ENCODE measurements at places on chromosomes 6 and 20.

DNA sequence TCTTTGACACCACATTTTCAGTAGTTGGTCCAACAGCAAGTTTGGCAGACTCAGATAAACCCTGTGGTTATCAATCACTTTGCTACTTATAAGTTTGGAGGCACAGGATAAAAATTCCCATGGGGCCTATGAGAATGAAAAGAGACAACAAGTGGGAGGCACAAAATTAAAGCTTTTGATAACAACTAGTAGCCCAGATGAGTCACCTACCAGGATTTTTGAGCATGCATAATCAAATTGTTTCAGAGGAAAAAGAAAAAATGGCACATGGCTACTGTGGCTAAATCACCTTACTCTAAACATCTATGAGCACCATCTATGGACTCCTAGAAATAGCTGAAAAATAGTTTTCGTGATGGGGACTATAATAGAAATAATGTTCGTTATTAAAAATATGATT lies 40.8 kb upstream of the BMP5 start:
- no peak for DNase-seq

DNA sequence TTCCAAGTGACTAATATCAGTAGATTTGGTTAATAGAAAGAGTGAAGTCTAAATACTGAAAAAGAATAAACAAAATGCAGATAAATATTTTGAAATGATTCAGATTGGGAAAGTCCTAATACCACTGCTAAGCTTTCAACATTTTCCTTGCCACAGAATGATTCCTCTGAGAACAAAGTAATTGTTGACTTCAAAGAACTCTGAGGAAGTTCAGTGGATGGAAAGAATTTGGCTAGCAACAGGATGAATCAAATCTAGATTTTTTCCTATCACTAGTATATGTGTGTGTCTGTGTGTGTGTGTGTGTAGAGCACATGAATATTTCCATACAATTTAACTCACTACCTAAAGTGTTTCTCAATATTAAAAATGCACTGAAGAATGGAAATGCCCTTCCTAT lies 107.9 kb upstream of the PREP start:
- peak; percentile 74 for DNase-seq

DNA sequence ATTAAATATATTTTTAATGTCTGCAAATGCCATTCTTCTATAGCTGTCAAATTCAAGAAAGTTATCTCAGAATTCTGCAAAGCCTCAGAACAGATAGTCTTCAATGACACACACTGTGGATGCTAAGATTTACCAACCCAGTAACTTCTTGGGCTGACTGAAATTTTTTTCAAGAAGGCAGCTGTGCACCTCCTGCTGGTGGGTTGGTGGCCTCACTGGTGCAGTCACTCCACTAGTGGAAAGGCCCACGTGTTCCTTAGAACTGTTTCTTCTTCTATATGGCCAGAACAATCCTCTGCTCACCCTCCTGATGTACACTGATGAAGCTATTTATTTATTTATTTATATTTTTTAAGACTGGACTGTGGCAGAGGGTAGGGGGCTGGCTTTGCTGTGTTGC lies 28.1 kb upstream of the MTCL3 start:
- DNase-seq = no peak

- no peak for DNase-seq
These were observed 15.1 kb upstream of the MCM3 start for GRCh38 chr6:52299653-52300052.

- DNase-seq = no peak
These were observed 742.0 kb downstream of the KIF16B start for GRCh38 chr20:15831201-15831600.

DNA sequence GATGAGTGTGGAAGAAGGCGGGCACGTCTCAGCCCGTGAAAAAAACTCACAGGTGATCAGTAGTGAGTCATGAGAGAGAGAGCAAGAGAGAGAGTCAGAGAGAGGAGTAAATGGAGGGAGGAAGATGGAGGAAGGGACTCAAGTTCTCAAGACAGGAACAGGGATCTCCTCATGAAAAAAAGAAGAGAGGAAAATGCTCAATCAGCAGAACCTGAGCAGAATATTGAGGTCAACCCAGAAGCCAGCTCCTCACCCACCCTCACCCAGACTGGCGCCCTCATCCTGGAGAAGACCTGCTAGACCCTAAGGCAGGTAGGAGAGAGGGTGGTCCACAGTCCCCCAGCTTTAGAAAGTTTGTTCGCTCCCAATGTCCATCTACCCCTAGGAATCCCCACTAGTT lies 4.8 kb downstream of the UBD start:
- DNase-seq = no peak

- no peak for DNase-seq
These were observed 36.8 kb downstream of the PLN start for GRCh38 chr6:118584911-118585310.

GRCh38 chr20:57094252-57094891 lies 172.1 kb downstream of the BMP7 start:
- DNase-seq = no peak

DNA sequence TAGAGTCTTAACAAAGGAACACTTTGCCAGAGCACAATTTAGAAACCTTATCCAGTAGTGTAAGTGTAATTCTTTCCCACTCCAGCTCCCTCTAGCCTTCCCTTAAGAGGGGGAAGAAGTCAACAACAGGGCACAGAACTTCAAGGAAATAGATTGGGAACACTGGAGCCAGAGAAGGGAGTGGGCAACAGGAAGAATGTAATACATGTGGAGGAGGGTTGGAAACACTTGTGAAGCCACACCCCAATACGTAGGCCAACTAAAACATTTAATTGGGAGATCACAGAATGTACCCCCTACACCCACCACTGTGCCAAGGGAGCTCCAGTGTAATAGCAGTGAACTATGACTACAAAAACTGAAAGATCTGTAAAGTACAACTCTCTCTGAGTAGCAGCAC lies 735.7 kb upstream of the HS3ST5 start:
- no peak for DNase-seq

GRCh38 chr6:11174242-11174611 lies 58.2 kb downstream of the NEDD9 start:
- DNase-seq = no peak

DNA sequence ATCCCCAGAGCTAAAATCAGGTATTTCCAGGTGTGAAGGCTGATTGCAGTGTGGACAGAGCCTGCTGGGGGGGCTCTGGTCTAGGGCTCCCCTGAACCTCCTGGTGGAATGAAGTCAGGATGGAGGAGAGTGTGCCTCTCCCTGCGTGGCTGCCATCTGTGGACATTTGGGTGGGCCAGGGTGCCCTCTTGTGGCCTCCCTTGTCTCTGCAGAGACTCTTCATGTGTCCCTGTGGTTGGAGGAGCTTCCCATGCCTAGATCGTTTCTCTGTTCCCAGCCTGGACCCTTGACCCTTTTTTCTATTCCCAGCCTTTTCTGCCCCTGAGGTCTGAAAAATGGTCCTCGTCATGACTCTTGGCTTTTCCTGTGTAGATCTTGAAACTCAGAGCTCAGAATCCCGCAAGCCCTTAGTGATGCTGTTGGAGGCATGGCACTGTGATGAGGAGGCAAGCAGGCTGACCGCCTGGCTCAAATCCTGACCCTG lies 9.9 kb upstream of the PSMF1 start:
- DNase-seq = peak; percentile 20

DNA sequence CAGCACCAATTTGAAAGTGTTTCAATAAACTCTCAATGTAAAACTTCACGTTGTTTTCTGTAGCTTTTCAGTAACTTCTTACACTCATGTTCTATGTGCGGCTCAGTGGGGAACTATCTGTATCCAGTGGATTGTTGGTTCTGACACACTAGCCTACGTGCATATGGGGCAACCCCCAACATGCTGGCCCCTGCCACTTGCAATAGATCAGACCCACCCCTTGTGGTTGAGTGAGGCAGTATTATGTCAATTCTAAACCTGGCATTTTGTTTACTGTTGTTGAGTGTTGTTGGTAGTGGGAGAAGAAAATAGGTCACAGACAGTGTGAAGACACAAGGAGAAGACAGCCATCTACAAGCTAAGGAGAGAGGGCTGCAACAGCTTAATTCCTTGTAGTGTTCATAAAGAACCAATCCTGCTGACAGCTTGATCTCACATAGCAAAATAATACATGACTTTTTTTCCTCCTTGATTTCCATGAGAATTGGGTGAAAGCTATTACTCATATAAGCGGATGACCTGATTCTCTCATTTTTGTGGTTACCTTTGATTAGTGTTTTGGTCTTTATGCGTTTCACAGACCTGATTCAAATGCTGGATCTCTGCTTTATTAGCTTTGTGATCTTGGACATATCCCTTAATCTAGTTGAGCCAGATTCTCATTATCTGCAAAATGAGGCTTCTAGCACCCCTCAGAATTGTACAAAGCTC lies 320.4 kb downstream of the LAMA2 start:
- DNase-seq = no peak

DNA sequence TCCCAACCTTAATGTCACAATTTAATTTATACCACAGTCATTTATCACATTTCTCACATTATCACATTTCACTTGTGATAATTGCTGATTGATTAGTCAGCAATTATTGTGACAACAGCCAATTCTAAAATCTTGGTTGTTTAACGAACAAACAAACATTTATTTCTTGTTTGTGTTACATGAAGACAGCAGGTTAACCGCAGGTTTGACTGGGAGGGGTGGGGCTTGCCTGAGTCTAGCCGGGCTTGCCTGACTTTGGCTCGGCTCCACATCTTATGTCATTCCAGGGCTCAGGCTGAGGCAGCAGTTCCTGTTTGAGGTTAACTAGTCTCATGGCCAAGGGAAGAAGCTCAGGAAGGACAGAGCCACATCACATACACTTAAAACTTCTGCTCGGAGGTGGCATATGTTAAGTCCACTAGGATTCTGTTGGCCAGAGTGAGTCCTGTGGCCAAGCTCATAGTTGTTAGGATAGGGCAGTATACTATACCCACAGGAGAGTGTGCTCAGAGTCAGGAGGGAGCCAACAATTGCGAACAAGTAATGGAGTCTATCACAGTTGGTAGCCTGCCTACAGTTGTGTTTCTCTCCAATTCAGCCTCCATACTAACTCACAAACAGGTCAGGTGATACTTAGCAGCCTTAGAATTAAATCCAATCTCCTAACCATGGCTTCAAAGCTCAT lies 90.0 kb upstream of the IFNGR1 start:
- DNase-seq = peak; percentile 77

- DNase-seq = no peak
These were observed 284.3 kb upstream of the IRAK1BP1 start for GRCh38 chr6:78583079-78583478.

DNA sequence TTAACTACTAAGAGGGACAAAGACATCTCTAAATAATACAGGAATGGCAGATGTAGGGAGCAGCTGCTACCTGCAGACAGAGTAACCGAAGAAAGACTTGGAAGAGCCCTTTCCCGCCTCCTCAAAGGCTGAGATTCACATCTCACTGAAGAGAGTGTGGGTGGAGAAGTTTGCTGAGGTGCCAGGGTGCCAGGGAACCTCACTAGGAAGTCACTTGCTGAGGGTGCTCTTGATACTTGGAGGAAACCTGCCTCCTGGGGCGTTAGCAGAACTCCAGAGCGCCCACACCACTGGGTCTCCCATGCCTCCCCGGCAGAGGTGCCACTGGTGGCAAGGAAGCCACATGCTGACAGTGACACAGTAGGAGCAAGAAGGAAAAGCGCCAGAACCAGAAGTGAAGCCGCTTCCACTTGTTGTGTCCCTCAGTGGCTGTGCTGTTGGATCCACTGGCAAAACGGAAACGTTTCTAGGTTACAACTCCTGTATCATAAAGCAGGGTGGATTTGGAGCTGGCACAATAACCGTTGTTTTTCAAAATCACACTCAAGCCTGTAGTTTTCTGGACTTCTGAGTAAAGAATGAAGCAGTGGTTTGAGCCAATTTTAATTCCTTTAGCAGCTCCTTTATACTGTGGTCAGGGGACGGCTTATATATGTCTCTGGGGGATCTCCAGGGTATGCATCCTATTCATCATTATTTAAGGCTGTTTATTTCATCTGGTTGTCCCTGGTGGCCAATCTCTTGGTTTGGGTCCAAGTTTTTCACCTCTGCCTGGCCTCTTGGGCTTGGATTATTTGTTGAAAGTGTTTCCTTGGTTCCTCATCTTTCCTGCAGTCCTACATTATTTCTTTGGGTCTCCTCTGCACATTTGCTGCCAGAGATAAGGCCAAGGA lies 64.5 kb downstream of the CDC5L start:
- peak; percentile 63 for DNase-seq

DNA sequence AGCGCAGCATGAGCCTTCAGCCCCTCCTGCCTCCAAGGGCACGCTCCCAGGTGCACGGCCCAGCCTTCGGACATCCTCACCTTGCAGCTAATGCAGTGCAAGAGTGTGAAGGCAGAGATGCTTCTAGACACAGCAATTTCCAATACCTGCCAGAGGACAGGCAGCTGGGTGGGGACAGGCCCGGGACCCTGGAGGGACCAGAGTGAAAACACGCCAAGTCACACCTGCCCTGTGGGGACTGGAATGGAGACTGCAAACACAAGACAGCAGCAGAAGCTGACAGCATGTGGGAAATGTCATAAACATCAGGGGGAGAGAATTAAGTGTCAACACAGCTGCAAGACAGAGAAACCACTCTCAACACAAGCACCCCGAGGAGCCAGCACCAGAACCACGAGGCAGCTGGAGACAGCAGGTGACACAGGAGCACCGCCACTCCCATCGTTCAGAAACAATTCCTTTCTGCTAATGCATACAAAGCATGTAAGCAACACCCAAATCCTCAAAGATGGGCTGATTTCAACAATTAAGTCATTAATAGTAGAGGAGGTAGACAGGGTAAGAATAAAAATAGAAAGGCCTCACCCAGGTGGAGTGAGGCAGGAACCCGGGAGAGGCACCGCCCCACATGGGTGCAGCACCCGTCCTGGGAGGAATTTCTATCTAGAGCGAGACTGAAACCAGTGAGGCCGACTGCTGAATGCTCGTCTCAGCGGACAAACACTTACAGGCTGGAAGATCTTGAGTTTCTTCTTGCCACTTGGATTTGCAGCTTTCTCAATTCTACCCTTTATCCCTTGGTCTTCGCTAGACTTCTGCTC lies 17.1 kb downstream of the DIDO1 start:
- no peak for DNase-seq

DNA sequence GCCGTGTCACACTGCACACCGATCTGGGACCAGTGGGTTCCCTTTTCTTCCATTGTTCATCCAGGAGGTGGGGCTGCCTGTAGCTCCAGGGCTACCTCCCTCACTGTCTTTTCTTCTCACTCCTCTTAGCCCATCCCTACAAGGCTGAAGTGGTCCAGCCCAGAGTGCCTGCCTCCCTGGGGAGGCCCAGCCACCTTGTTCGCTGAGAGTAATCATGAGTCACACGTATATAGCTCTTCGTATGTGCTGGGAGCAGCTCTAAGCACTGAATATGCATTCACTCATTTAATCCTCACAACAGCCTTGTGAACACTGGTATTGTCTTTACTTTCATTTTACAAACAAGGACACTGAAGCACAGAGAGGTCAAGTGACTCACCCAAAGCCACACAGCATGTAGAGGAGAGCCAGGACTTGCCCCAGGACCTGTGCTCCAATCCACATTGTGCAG lies 14.7 kb upstream of the CCDC167 start:
- DNase-seq = no peak

- no peak for DNase-seq
These were observed 31.2 kb downstream of the PLCG1 start for GRCh38 chr20:41168281-41169161.

DNA sequence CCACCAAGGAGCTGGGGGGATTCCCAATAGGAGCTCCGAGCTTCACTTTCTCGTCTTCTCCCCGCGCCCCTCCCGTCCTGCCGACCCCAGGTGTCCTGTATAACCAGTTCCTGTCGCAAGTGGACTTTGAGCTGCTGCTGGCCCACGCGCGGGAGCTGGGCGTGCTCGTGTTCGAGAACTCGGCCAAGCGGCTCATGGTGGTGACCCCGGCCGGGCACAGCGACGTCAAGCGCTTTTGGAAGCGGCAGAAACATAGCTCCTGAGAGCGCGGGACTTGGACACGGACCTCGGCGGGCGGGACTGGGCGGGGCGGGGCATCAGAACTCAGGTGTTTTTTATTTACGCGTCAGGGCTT lies 340 bp upstream of the VARS2 start:
- DNase-seq = no peak

- DNase-seq = peak; percentile 53
These were observed 44.8 kb downstream of the AKAP12 start for GRCh38 chr6:151284548-151285017.
